H1 (cell line): ENCODE measurements at places on chromosomes 1 and 21. TPM values are rescaled to one million over a fixed set of nuclear protein-coding genes. Genes with fewer than 3 reads are reported as not detected.

GRCh38 chr1:77065693-77066342 is 153.4 kb downstream of the PIGK start:
- no peak for DNase-seq

DNA sequence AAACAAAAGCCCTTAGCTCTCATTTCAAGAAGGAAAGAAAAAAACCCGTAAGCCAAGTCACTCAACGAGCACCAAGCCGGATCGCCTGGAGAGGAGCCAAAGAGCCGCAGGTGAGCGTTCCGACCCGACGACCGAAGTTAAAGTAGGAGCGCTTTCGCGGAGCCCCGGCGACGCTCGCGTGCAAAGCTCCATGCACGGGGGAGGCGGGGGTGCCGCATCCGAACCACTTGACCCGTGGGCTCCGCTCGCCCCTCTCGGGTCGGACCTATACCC is 382 bp downstream of the GPBP1L1 start:
- DNase-seq = no peak

DNA sequence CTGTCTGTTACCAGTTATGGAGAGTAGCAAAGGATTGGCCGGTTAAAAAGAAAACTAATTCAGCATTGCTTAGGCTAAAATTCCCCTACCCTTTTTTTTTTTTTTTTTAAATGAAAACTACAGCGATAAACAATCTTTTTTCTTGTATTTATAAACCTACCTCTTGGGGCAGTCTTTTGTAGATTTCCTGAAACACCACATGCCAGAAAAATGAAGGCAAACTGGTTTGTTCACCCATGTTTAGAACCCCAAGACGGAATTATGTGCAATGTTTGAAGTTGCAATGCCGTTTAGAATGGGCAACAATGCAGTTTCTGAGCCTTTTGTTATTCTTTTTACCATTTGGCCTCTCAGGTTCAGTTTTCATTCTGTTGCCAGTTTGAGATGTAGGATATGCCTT is 59.1 kb downstream of the PRDM2 start:
- DNase-seq = no peak

GRCh38 chr1:117500584-117500983 is 105.3 kb upstream of the TENT5C start:
- DNase-seq = no peak

MRAP gene
- not detected in 2 replicates for total RNA-seq

DNA sequence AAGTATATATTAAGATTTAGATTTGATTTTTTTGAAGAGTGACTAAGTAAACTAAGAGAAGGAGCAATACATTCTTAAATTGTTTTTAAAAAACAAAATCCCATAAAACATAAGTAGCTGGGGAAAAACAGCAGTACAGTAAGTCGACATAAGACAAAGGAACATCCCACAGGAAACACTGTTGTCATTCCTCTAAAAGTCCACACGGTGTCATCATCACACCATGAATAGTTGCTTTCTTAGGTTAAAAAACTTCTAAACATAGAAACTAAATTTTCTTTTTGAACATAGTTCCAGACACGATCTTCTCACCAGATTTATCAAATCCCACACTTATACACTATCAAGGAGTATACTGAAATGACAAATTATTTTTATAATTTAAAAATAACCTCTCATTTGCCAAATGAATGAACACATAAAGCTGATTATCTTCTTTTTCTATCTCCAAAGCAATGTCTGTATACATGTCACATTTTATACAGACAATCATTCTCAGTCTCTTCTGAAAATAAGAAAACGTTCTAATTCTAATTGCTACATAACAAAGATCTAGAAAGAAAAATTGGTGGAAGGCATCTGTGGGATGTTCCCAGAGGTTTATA is 15.8 kb downstream of the ODF2L start:
- DNase-seq = no peak

DNA sequence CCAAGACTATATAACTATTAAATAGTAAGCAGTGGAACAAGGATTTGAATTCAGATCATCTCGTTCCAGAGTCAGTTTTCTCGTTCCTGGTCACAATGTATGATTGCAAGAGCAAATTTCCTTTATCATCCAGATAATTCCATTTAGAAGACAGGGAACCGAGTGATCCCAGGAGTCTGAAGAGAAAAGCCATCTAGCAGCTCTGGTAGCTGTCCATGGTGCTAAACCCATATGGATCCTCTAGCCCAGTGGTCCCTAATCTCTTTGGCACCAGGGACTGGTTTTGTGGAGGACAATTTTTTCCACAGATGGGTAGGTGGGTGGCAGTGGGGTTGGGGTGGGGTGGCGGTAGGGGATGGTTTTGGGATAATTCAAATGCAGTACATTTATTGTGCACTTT is 229.4 kb downstream of the PTPRU start:
- no peak for DNase-seq

GRCh38 chr1:153735090-153735420 is 7.2 kb downstream of the INTS3 start:
- no peak for DNase-seq

NTMT2 gene
- total RNA-seq = 0.67 TPM in 1 of 2 replicates, not detected in the other

DNA sequence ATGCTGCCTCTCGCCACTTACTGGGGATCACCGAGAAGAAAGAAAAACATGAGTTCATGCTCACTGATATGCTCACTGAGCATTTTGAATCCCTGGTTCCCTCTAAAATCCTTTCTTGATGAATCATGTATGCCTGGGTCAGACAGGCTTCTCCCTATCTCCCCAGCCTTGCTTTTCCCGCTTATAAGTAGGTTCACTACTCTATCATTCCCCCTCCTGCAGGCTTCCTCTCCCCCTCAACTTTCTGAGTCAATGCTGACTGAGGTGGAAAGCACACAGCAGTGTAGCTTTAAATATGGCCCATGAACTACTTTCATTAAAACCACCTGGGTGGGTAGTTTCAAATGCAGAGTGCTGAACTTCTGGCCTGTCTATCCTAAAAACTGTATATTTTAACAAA is 41.7 kb downstream of the FMO4 start:
- DNase-seq = no peak

DNA sequence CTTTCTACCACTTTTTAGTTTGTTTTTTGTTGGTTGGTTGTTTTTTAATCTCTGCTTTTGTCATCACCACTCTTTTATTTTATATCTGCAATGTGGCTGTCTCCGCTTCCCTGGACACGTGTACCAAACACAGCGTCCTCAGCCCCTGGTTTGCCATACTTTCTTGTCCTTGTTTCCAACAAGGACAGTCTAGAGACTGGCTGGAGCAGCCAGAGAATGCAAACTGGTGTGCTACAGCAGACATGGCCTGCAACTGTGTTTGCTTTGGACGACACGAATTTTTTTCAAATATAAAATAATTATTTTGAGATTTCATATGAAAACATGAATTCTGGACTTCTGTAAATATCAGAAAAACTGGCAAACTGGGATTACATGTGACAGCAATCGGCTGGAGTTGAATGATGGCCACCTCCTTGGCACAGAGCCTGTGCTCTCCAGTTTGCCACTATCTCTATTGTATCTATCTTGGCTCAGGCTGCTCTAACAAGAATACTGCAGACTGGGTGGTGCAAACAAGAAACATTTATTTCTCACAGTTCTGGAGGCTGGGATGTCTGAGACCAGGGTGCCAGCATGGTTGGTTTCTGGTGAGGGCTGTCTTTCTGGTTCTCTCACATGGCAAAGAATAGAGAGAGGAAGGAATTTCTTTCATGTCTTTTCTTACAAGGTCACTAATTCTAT is 34.6 kb upstream of the POU2F1 start:
- no peak for DNase-seq

HES4 gene
- 1.2 and 2.8 TPM in 2 replicates for total RNA-seq

GRCh38 chr1:157195521-157196244 is 57.5 kb upstream of the ETV3 start:
- DNase-seq = no peak

- DNase-seq = no peak
Observed at GRCh38 chr1:183735069-183735860, 69.7 kb upstream of the RGL1 start.

DNA sequence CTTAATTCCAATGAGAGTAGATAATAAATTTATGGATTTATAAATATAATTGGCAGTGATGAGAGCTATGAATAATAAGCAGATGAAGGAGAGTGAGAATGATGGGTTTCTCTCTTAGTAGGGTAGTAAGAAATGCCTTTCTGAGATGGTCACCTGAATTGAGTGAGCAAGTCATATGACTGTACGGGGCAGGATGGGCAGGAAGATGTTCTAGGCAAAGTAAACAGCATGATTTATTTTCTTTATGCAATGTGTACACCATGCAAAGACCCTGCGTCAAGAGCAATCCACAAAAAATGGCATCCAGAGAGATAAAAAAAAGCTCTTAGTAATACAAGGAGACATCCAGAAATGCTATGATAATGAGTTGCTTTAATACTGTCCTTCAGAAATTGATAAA is 409.9 kb downstream of the HLX start:
- no peak for DNase-seq

DNA sequence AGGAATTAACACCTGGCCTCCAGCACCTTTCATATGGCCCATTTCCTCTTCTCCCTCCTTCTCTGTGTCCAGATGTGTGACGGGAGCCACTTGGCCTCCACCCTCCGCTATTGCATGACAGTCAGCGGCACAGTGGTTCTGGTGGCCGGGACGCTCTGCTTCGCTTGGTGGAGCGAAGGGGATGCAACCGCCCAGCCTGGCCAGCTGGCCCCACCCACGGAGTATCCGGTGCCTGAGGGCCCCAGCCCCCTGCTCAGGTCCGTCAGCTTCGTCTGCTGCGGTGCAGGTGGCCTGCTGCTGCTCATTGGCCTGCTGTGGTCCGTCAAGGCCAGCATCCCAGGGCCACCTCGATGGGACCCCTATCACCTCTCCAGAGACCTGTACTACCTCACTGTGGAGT is 5.6 kb downstream of the TMEM61 start:
- no peak for DNase-seq

QSOX1 gene
- total RNA-seq = 120 and 123 TPM in 2 replicates

GRCh38 chr1:232728507-232729263 is 76.5 kb upstream of the MAP10 start:
- DNase-seq = no peak
